SJSA1 (cell line): ENCODE measurements at places on chromosomes 7 and 10. TPM values are rescaled to one million over a fixed set of nuclear protein-coding genes. Genes with fewer than 3 reads are reported as not detected.

The HTR7 gene
- total RNA-seq = 0.88 and 1.8 TPM in 2 replicates

The PNLIP gene
- total RNA-seq = not detected in 2 replicates

The FAM24A gene
- total RNA-seq = not detected in 2 replicates

The RINT1 gene
- 9.0 and 11.1 TPM in 2 replicates for total RNA-seq

The RELN gene
- 0.03 TPM in 1 of 2 replicates, not detected in the other for total RNA-seq

The ODAD2 gene
- total RNA-seq = 0.68 and 2.0 TPM in 2 replicates

The ADAM12 gene
- 3.3 and 3.6 TPM in 2 replicates for total RNA-seq

The MALRD1 gene
- under 0.01 TPM in 1 of 2 replicates, not detected in the other for total RNA-seq

The NXPH1 gene
- total RNA-seq = not detected in 2 replicates

The ZCWPW1 gene
- total RNA-seq = 1.1 and 1.2 TPM in 2 replicates

The PIK3AP1 gene
- total RNA-seq = 0.41 and 0.95 TPM in 2 replicates

The CCL24 gene
- total RNA-seq = 0.45 TPM in 1 of 2 replicates, not detected in the other

The RBM20 gene
- total RNA-seq = 16.5 and 17.0 TPM in 2 replicates

The MAGI2 gene
- 0.78 and 0.82 TPM in 2 replicates for total RNA-seq

The CCDC71L gene
- 37.1 and 38.7 TPM in 2 replicates for total RNA-seq

The PTN gene
- total RNA-seq = 56.7 and 70.6 TPM in 2 replicates

The ACBD7 gene
- total RNA-seq = 7.3 and 9.1 TPM in 2 replicates

The HOXA9 gene
- 7.0 and 16.3 TPM in 2 replicates for total RNA-seq

The RAMP3 gene
- not detected in 2 replicates for total RNA-seq

The NRP1 gene
- total RNA-seq = 63.0 and 85.9 TPM in 2 replicates

The CDC14C gene
- total RNA-seq = not detected in 2 replicates

The NYAP1 gene
- total RNA-seq = 0.63 and 0.87 TPM in 2 replicates

The HTRA1 gene
- 8.4 and 12.3 TPM in 2 replicates for total RNA-seq

The ACBD5 gene
- 15.6 and 20.4 TPM in 2 replicates for total RNA-seq

The UPK3BL2 gene
- total RNA-seq = 0.24 and 1.6 TPM in 2 replicates

The GNAI1 gene
- 79.9 and 90.7 TPM in 2 replicates for total RNA-seq

The GRID2IP gene
- total RNA-seq = not detected in 2 replicates

The PTPN12 gene
- 24.7 and 34.8 TPM in 2 replicates for total RNA-seq

The CLRN3 gene
- total RNA-seq = not detected in 2 replicates

The CUZD1 gene
- 2.0 and 3.5 TPM in 2 replicates for total RNA-seq

The WIPF3 gene
- total RNA-seq = not detected in 2 replicates

The AOAH gene
- 0.61 TPM in 1 of 2 replicates, not detected in the other for total RNA-seq

The HECW1 gene
- 19.1 TPM in 2 replicates for total RNA-seq

The ZC3HAV1L gene
- total RNA-seq = 7.5 and 15.2 TPM in 2 replicates
